Suppressor macrophage treated with lipopolysaccharide for 1 hour (primary cell): ENCODE measurements at places on chromosomes 11 and 22.
A peak's percentile ranks its signal among the peaks of the same experiment; 100 is the strongest.

DNA sequence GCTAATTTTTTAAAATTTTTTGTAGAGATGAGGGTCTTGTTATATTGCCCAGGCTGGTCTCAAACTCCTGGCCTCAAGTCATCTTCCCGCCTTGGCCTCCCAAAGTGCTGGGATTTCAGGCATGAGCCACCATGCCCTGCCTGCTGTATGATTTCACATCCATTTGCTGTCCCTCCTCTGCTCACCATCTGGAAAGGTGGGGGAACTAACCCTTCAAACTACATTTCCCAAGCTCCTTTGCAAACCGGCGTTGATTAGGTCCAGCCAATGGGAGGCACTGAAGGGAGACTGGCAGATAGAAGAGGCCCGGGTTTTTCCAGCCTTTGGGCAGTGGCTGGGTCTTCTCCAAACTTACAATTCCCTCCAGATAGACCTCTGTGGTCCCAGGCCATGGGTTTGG, 19.3 kb downstream of the RFPL1 start:
- DNase-seq = peak; percentile 54

GRCh38 chr11:31779374-31779791, 31.7 kb downstream of the PAX6 start:
- DNase-seq = no peak

- DNase-seq = no peak
Measured at GRCh38 chr22:22902247-22903001, 14.8 kb downstream of the IGLL5 start.

DNA sequence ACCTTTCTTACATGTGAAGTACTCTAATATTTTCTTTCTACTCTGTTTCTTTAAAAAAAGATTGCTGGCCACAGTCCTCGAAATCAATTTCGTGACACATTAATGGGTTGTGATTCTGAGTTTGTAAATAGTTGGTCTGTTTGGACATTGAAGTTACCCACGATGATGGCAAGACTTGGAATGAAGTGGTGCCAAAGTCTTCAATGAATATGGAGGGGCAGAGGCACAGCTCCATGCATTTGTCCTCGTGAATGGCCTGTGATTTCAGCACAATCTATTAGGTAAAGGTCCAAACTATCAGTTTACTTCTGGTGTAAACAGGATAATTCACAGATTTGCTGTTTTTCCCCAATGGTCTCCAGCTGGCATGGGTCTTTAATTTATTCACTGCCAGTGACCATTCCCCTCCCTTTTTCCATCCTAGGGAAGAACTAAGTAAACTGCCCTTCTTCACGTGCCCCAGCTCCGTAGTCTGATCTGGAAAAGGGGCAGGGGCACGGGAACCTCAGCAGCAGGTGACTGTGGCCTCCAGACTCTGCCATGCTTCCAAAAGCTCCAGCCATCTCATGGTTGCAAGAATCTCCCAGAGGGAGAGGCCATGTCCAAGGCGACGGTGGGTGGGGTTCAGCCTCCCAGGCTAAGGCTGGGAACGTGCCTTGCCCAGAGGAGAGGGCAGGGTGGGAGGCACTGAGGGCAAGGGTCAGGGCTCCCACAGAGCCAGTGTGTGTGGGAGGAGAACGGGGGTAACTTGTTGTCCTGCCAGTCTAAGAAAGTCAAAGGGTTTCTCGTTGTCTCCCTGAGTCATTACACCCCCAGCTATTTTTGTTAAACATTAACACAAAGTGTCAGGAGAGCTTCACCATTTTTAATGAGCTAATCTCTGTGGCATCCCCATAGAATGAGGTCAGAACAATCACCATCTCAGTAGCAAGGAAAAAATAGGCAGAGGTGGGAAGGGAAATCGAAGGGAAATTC, 16.9 kb upstream of the PEX26 start:
- DNase-seq = peak; percentile 62

DNA sequence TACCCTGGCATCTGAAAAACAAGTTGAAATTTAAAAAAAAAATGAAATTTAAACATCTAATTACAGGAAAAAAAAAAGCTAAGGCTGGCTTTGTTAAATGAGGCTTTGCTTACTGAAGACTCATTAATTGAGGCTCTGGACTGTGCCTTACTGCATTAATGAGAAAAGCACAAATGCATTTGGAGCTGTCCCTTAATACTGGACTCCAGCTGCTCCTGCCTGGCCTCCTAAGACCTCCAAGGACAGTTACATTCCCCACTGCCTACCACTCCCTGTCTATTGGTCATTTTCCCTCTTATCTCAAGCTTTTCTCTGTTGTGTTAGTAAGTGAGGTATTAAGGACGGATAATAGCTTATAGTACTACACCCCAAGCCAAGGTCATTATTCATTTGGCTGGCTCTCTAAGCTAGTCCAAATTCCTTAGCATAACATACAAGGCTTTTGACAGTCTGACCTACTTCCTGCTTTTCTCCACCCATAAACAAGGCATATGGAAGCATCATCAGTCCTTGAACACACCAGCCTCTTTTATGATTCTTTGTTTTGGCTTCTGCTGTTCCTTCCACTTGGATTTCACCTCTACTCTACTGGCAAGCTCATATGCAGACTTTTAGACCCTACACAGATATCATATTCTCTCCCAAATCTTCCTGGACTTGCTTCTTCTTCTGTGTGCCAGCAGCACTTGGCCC, 62.5 kb downstream of the USP35 start:
- no peak for DNase-seq

DNA sequence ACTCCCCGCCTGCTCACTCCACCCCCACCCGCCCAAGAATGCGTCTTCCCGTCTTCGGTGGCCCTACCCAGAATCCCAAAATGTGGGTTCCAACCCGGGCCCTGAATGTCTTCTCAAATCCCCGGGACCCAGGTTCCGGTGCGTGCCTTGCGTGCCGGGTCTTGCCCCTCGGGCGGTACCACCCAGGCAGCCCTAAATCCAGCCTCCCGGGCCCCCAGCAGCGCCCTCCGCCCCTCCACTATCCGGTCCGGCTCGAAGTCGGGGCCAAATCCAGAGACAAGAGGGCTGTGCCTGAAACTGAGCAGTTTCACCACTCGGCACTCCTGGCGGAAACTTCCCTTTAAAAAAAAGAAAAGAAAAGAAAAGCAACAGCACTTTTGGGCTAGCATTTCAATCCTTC, 16.3 kb upstream of the CCT8L2 start:
- DNase-seq = no peak

- no peak for DNase-seq
Measured at GRCh38 chr11:109076870-109077269, 345.1 kb upstream of the C11orf87 start.

DNA sequence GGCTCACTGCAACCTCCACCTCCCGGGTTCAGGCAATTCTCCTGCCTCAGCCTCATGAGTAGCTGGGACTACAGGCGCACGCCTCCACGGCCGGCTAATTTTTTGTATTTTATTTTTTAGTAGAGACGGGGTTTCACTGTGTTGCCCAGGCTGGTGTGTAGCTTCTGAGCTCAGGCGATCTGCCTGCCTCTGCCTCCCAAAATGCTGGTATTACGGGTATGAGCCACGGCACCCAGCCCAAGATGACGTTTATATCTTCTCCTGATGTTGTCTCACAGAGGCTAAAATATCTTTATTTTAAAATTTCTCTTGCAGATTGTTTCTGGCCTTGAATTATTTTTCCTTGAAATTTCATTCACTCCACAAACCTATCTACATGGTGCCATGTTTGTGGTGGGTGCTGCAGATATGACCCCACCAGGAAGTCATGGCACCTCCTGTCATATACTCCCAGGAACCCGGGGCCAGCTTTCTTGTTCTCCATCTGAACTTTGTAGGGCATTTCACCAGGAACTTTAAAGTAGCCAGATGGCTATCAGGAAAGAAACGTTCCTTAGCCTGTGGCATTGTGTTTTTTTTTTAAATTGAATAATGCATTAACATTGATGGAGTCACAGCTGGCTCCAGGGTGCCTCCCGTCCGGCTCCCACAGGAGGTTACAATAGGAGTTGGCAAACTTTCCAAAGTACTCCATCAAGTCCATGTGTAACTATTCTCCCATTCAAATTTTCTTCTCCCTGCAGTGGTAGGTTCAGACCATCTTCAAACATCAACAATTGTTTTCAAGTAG, 42.0 kb upstream of the LIPT2 start:
- DNase-seq = no peak

- DNase-seq = no peak
Measured at GRCh38 chr11:14026961-14027360, 64.4 kb downstream of the SPON1 start.

DNA sequence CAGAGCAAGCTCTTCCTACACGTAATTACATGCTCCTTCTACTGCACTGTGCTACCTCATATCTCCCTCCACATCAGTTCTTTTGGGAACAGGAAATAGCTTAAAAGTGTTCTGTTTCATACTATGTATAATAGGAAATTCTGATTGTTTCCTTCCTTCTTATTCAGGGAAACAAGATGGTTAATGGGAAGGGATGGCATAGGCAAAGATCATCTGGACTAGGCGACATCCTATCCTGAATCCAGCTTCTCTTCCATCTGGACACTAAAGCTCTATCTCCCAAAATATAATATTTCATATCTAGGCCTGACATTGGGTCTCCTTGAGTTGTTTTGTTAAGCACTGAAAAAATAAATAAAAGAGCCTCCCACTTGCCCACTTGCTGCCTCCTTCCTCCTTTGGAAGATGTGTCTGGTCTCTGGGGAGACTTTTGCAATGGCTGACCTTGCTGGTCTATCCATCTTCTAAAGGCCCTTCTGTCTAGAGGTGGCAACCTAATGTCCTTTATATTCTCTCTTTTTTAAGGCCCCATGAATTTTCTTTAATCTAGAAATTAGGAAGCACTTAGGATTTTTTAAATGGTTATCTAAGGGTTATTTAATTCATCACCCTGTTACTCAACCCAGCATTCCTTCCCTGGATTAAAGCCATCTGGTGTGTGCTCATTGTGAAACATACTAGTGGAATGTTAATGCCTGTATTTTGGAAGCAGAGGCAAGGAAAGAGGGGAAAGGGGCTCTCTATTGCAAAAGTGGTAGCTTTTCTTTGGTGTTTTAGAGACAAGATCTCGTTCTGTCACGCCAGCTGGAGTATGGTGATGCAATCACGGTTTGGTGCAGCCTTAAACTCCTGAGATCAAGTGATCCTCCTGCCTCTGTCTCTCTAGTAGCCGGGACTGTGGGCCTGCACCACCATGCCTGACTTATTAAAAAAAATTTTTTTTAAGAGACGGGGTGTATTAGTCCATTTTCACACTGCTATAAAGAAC, 20.6 kb downstream of the CLMP start:
- DNase-seq = no peak

- DNase-seq = no peak
Measured at GRCh38 chr11:108170184-108170583, 48.8 kb downstream of the ACAT1 start.

- no peak for DNase-seq
Measured at GRCh38 chr22:47152938-47153337, 390.5 kb downstream of the TBC1D22A start.

GRCh38 chr11:77400775-77401449, 73.0 kb downstream of the PAK1 start:
- no peak for DNase-seq

DNA sequence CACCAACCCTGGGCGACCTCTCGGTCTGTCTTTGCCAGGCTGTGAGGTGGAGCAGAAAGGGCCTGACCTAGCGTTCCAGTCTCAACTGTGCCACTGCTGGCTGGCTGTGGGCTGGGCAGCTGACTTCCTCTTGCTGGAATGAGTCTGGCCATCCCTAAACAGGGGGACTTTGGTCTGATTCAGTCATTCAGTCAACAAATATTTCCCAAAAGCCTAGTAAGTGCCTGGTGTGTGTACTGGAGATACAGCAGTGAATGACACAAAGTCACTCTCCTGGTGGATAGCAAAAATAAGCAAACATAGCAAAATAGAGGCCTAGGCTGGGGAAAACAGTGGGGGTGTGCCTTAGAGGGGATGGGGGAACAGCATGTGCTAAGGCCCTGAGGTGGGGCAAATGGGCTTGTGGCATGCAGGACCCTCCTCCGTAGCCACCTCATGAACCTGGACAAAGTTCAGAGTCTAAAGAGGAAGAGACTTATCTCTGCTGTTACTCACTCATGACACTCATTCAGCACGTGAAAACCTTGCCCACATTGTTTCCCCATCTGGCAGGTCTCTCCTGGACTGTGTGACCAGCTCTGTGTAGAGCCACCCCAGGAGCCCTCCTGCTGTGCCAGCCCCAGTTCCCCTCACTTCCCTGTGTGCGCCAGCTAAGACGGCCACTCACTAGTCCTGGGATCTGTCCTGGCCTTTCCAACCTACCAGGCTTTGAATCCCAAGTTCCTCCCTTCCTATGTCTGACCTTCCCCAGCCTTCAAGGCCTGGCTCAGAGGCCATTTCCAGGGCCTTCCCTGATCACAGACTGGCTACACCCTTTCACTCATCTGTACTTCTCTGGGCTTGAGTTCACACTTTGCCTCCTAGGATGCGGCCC, 4.7 kb downstream of the GUCD1 start:
- peak; percentile 84 for DNase-seq
